ENCODE measurements at places on chromosomes 11 and 22.

GRCh38 chr22:47322854-47323253 is 560.4 kb downstream of the TBC1D22A start:
- DNase-seq = peak; percentile 73

DNA sequence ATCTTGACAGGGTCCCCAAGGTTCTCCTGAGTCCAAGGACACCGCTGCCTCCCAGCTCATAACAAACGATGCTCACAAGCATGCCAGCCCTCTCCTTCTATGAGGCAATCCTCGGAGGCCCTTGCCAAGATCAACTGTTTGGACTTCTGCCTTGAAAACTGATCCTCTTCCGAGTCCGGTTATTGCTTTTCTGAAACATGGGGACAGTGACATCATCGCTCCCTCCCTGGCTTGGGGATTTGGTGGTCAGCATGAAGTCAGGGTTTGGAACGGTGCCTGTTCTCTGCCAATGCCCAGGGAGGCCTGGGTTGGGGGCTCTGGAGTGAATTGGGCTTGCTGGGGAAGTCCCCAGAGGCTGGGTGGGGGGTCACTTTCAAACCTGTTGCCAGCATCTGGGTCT is 149.3 kb downstream of the FBXO7 start:
- no peak for DNase-seq

DNA sequence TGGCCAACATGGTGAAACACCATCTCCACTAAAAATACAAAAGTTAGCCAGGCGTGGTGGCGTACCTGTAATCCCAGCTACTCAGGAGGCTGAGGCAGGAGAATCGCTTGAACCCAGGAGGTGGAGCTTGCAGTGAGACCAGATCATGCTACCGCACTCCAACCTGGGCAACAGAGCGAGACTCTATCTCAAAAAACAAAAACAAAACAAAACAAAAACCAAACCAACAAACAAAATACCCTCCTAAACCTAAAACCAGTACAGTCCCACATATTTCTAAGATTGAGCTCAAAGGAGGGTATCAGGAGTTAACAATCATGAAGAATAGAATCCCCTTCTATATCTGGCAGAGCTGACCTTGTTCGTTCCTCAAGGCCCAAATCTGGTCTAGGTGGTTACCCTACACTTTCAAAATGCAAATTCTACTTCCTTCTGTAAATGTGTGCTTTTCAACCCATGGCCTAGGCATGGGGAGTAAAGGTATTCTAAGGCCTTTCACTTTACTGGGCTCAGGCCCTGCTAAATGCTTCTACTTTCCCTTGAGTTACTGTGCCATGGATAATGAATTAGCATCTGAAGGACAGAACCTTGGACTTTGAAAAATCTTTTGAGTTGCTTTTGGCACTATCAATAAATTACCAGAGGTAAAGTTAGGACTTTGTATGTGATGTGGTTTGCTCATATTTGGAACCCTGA is 10.4 kb upstream of the PPP2R1B start:
- no peak for DNase-seq

- no peak for DNase-seq
Observed at GRCh38 chr22:48944433-48944750, 883.3 kb downstream of the BRD1 start.

GRCh38 chr22:23513705-23514104 is 66.4 kb downstream of the IGLL1 start:
- no peak for DNase-seq

DNA sequence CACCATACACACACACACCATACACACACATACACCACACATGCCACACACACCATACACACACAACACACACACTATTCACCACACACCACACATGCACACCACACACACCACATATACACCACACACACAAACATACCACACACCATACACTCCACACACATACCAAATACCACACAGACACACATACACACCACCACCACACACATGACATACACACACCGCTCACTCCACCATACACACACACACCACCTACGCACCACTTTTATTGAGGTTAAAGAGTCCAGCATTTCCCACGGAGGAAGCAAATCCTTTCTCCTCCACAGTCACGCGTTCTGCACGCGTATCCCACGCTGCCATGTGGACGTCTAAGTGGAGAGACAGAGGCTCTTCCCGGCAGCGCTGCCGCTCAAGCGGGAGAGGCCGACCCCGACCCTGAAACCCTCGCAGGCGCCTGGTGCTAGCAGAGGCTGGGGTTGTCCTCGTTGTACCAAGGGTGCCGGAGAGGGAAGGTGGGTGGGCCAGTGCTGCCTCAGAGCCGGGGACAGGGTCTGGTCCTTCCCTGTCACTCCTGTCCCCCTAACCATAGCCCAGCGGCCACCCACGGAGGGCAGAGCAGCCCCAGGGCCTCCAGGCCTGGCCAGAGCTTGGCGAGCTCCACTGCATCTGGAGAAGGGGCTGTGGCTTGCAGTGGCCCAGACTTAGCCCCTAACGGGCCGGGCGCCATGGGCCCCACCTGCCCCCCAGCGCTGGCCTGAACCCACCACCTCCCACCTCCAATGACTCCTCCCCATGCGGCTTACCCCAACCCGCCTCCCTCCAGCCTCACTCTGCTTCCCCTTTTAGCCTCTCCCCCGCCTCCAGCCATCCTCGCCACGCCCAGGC is 1495.0 kb downstream of the BRD1 start:
- DNase-seq = no peak

DNA sequence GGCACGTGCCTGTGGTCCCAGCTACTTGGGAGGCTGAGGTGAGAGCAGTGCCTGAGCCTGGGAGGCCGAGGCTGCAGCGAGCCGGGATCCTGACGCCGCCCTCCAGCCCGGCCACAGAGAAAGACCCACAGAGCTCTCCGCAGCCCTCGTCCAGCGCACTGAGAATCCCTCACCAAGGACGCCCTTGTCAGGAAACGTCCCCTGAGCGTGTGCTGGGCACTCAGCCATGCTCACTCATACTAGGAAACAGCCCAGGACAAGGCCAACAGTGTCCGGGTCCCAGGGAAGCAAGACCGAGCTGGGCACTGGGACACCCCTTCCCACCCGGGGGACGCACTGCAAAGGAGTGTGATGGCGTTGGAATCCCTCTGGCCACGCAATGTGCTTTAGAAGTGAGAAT is 14.5 kb downstream of the DEAF1 start:
- no peak for DNase-seq

- no peak for DNase-seq
Observed at GRCh38 chr11:108235633-108236032, 12.8 kb downstream of the ATM start.

DNA sequence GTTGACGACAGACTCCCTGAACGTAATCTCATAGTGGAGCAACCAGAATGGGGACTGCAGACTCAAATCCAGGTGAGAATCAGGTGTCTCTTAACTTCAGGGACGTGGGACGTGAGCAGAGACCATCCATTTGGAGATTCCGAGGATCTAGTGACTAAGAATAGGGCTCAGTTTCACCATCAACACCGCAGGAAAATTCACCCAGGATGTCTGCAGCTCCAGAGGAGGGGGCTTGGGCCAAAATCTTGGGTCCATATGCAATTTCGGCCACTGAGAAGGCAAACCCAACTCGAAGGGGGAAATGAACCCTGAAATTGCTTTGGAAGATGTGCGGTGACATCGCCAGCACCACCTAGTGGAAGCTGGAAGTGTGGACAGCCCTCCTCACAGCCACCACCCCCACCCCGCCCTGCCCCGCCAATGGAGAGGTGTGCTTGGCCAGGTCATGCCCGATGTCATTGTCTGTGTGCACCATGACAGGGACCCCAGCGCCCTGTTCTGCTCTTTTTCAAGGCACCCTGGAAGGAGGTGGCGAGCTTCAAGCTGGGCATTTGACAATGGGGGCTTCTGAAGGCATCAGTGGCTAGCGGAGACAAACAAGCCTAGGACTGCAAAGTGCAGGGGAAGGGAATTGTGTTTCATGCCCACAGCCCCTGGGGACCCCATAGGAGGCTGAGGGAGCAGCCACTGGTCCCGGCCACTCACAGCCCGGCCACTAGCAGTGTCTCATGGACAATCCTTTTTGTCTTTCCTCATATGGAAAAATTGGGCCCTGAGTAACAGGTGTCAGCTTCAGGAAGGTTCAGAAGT is 24.8 kb downstream of the APOL1 start:
- DNase-seq = peak; percentile 48

GRCh38 chr11:925158-925495 is 543 bp upstream of the AP2A2 start:
- DNase-seq = no peak

GRCh38 chr22:39244136-39244495 is 666 bp downstream of the PDGFB start:
- DNase-seq = no peak

GRCh38 chr22:37276776-37277175 is 5.5 kb upstream of the CYTH4 start:
- DNase-seq = no peak

GRCh38 chr11:93073508-93074280 is 104.2 kb downstream of the MTNR1B start:
- DNase-seq = no peak

DNA sequence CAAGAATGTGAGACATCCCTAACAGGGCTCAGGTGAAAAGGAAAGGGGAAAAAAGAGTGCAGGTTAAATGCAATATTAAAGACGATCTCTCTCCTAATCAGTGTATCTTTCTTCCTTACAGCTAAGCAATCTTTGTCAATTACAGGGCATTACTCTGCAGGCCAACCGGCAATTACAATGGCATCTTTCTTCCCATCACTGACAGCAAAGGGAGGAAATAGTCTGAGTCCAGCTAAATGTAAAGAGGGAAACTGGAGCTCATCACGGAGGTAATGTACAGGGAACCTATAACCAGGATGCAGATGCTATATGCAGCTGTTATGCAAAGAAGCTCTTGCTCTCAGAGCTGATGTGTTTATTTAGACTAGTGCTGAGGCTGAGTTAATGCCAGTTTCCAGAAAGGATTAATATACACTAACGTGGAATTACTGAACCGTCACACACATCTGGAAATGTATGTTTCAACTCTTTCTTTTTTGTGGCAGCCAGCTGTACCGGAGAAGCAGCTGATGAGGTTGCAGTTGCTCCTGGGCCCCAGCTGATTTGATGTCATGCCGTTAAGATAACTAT is 121.6 kb downstream of the KIRREL3 start:
- DNase-seq = no peak

DNA sequence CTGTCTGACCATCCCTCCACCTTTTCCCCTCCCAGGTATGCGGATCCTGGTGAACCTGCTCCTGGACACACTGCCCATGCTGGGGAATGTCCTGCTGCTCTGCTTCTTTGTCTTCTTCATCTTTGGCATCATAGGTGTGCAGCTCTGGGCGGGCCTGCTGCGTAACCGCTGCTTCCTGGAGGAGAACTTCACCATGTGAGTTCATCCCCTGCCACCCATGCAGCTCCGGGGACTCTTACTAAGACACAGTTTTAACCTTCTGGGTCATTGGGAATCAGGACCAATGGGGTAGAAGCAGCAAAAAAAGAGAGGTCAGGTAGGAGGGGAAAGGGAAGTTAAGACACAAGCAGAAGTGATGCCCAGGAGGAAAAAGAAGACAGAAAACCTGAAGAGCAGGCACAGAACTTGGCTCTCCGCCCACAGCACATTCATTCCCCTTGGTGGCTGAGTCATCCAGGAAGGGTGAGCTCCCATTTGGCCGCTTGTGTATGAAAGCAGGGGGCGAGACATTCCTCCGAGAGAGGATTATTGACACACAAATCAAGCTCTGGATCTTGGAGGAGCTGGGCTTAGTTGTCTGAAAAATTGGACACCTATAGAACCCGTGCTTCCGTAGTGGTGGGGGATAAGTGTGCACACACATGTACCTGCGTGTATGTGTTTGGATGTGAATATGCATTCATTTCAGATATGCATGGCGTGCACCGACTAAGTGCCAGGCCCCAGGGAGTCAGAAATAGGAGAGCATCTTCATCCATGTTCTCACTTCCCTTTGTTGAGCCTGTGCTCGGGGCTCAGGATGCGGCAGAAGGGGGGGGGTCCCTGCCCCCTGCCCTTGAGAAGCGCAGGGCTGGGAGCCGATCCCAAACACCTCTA is 64.2 kb downstream of the CACNA1I start:
- no peak for DNase-seq

DNA sequence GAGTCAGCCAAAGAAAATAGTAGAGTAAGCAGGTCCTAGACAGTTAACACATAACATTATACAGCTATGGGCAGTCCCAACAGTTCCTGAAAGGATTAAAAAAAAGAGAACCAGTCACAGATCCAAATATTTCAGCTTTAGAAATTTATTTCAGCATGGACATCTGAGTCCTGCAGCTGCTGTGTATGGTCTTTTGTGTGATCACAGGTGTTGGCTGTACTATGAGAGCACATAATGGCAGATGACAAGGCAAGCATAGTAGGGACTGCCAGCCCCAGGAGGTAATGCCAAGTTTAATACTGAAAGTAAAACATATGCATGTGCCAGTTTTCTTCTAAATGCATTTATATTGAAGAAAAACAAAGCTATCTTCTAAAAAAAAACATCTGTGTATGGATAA is 158.1 kb downstream of the GRIA4 start:
- no peak for DNase-seq

GRCh38 chr22:41603873-41604332 is 14.3 kb upstream of the PMM1 start:
- no peak for DNase-seq

- no peak for DNase-seq
Observed at GRCh38 chr11:114066046-114066648, 6.6 kb downstream of the ZBTB16 start.

DNA sequence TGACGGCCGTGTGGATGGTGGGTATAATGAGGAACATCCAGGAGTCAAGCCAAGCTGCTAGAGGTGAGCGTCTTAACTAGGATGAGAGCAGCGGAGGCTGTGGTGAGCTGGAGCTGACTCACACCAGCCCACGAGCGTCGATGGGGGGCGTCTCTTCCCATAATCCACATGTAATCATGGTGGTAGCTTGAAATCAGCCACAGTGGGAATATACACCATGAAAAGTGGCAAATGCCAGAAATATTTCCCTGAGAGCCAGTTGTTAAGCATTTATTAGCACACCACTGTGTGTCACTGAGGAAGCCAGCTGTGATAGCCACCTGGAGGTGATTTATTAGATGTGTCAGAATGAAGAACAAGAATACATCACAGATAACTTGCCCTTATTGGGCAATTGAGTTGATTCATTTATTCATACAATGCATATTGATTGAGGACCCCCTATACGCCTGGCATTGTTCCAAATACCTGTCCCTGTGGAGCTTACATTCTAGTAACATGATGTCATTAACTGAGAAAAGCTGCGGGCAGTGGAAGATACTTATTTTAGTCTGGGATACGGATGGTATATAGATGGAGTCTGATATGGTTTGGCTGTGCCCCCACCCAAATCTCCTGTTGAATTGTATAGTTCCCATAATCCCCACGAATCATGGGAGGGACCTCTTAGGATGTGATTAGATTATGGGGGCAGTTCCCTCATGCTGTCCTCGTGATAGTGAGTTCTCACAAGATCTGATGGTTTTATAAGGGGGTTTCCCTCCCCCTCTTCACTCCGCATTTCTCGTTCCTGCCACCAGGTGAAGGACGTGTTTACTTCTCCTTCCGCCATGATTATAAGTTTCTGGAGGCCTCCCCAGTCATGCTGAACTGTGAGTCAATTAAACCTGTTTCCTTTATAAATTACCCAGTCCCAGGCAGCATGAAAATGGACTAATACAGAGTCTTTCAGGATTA is 473.4 kb downstream of the METTL15 start:
- DNase-seq = no peak

- DNase-seq = no peak
Observed at GRCh38 chr11:98099371-98099770, 921.4 kb upstream of the CNTN5 start.
